B cell (primary cell): ENCODE measurements at places on chromosomes 3 and 15. TPM values are rescaled to one million over a fixed set of nuclear protein-coding genes. Genes with fewer than 3 reads are reported as not detected.

Gene NMB
- total RNA-seq, result 3.0 and 5.0 TPM in 2 replicates

Gene ZMAT3
- total RNA-seq, result 17.5 and 19.5 TPM in 2 replicates

Gene PLA2G4E
- total RNA-seq, result not detected in 2 replicates

Gene ZMYND10
- total RNA-seq, result 1.8 and 3.3 TPM in 2 replicates

DNA sequence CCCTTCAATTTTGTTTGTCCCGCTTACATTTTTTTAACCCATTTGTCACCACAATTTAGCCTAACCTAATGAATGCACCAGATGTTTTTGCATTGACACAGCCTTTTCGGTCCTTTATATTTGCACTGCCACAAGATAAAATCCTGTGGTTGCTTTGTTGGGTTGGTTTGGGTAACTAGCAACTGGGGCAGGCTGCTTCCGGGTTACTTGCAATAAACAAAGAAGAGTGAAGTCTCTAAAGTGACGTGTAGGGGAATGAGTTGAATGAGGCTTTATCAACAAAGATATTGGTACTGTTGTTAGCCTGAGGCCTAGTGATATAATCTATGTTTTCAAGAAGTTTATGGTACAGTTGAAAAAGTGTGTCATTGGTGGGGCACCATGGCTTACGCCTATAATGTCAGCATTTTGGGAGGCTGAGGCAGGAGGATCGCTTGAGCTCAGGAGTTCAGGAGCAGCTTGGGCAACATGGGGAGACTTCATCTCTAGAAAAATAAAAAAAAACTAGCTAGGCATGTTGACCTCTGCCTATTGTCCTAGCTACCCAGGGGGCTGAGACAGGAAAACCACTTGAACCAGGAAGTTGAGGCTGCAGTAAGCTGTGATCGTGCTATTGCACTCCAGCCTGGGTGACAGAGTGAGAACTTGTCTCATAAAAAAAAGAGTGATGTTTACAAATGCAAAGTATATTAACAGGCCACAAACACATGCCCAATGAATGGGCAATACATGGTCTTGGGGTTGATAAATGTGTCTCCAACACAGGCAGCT lies 121.8 kb downstream of the OXSM start:
- no peak for DNase-seq

DNA sequence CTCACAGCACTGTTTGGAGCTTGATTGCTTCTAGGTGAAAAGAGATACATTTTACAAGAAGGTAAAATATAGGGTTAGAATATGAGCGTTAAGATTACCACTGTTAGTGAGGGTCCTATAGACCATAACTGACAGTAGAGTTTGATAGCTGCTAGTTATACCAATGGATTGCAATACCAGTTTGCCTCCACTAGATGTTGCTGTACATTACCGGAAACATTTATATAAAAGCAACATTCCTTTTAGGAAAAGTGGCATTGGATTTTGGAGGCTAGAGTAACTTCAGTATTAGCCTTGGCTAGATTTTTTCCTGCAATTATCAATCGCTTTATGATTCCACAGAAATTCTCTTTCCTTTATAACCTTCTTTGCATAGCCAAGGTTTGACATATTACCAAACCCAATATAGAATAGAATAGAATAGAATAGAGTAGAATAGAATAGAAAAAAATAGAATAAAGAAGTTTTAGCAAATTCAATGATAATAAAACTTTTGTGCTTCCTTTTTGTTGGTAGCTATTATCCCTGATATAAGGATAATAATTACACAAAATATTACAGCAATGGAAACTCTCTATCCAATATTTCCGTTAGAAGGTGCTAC lies 1093.6 kb upstream of the ALCAM start:
- DNase-seq, result peak; percentile 50

DNA sequence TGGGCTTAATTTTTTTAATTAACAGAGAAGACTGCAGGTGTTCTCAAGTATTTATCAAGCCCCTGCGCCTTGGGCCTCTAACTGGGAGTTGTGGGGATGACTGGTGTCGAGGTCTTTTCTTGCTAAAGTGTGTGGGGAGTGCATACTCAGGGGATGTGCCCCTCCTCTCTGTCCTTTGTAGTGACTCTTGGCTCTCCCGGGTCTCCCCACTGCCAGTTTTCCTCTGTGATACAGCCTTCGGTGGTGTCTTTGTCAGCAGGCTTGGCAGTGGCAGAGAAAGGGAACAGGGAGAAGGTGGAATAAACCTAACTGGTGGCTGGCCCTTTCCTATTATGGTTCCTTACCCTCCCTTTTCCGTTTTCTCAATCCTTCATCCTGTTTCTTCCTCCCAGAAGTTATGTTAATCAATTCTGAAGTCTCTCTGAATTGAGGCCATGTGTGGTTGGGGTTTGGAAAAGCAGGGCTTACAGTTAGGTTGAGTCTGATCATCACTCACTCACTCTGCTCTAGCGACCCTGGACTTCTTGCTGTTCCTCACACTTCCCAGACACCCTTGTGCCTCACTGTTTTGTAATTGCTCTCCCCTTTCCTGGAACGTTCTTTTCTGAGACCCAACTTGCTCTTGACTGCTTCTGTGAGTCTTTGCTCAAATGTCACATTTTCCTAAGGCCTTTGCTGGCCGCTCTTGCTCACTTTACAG lies 158.1 kb downstream of the PTPRG start:
- DNase-seq, result no peak

DNA sequence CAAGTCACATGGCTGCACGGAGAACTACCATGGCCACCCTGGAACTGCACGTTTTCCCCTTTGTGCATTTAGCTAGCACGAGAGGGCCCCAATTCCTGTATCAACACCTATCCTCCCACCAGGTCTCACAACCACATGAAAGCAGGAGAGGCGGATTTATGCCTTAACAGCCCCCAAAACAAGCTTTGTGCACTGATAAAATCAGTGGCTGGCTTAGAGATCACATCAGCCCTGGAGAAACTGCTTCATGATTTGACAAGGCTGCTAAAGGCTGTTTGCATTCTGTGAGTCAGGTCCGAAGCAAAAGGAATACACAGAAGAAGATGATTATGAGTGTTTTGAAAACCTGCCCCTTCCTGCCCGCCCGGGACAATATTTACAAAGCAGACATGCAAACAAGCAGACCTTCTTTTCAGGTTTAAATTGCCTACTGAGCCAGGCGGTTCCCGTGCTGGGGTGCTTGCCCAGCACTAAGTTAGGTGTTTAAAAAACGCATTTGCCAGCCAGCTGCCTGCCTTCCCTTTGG lies 25.9 kb downstream of the CEMIP start:
- DNase-seq, result no peak

DNA sequence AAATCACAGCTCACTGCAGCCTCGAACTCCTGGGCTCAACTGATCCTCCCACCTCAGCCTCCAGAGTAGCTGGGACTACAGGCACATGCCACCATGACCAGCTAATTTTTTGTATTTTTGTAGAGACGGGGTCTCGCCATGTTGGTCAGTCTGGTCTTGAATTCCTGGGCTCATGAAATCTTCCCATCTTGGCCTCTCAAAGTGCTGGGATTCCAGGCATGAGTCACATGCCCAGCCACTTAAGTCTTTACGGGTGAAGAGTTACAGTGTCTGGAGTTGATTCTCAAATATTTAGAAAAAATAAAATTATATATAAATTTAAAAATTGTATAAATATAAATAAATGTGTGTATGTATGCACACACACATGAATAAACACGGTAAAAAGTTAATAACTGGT lies 14.5 kb upstream of the KBTBD12 start:
- no peak for DNase-seq

GRCh38 chr3:130341388-130341787 lies 4.1 kb upstream of the COL6A5 start:
- DNase-seq, result no peak

DNA sequence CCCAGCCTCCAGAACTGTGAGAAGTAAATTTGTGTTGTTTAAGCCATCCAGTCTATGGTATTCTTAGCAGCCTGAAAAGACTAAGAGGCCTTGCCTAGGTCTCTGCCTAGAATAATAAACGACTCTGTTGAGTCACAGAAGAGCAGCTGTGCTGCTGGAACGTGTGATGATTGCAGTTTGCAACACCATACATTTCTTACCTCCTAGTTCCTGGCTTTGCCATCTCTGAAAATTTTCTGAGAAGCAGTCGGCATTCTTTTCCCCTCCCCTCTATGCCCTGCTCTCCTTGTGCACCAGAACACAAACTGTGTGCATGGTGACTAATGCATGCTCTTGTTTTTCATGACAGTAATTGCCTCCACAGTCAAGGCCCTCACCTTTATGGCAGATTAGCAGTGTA lies 301.3 kb downstream of the IL20RB start:
- no peak for DNase-seq

GRCh38 chr3:98763076-98763475 lies at the start of gene ST3GAL6:
Gene ST3GAL6 (plus strand): TSS chr3:98763340. CDS start chr3:98768441, 5,101 bp downstream.
- DNase-seq, result no peak

DNA sequence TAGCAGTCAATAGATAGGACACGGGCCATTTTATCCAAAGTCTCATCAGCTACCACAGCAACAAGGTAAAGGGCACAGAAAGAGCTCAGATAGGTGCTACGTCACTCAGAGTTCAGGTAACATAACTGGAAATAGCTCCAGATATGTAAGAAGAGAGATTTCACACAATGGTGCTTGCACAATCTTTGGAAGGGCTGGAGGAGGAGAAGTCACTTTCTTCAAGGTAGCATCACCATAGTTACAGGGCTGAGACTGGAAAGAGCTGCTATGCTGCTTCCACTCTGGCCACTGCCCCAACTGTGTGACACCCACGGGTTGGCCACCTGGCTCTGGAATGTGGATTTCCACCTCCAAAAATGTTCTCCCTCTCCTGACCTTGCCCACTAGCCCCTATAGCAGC lies 448.8 kb upstream of the THBS1 start:
- no peak for DNase-seq

Gene SCAMP5
- 0.24 and 0.59 TPM in 2 replicates for total RNA-seq

DNA sequence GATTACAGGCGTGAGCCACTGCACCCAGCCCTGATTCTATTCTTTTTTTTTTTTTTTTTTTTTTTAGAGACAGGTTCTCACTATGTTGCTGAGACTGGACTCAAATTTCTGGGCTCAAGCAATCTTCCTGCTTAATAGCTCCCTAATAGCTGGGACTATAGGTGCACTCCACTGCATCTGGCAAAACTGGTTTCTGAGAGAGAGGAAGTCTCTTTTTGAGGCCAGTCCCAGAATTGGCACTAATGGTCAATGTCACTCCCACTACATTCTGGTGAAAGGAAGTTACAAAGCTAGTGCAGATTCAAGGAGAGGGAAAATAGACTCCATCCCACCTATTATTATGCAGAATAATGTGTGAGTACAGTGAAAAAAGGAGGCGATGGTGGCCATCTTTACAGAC lies 5.8 kb upstream of the TGFBR2 start:
- DNase-seq, result no peak

DNA sequence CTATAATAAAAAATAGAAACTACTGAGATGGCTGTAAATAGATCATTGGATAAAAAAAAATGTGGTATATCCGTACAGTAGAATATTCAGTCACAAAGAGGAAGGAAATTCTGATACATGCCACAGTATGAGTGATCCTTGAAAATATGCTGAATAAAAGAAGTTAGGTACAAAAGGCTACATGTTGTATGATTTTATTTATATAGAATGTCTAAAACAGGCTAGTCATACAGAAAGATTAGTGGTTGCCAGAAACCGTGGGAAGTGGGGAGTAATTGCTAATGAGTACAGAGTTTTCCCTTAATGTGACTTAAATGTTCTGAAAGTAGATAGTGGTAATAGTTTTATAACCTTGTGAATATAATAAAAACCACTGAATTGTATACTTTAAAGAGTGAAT lies 24.9 kb upstream of the FAH start:
- DNase-seq, result no peak

- no peak for DNase-seq
Observed at GRCh38 chr3:101011136-101011535, 17.9 kb upstream of the ABI3BP start.

Gene PTX3
- 0.36 and 0.37 TPM in 2 replicates for total RNA-seq

- no peak for DNase-seq
Observed at GRCh38 chr3:111285694-111286093, 214.1 kb downstream of the NECTIN3 start.

Gene STARD9
- 20.8 and 23.1 TPM in 2 replicates for total RNA-seq

Gene ZNF80
- total RNA-seq, result 0.27 and 0.42 TPM in 2 replicates

- DNase-seq, result peak; percentile 55
Observed at GRCh38 chr3:46496746-46497555, 825 bp upstream of the RTP3 start.

- no peak for DNase-seq
Observed at GRCh38 chr3:51353131-51353530, 32.0 kb upstream of the MANF start.

- DNase-seq, result no peak
Observed at GRCh38 chr15:23564821-23565394, 566 bp upstream of the MKRN3 start.

Gene ROPN1B
- total RNA-seq, result not detected in 2 replicates

- no peak for DNase-seq
Observed at GRCh38 chr15:56619887-56620286, 113.4 kb downstream of the ZNF280D start.

GRCh38 chr3:79081335-79081734 lies 686.5 kb downstream of the ROBO1 start:
- DNase-seq, result no peak

DNA sequence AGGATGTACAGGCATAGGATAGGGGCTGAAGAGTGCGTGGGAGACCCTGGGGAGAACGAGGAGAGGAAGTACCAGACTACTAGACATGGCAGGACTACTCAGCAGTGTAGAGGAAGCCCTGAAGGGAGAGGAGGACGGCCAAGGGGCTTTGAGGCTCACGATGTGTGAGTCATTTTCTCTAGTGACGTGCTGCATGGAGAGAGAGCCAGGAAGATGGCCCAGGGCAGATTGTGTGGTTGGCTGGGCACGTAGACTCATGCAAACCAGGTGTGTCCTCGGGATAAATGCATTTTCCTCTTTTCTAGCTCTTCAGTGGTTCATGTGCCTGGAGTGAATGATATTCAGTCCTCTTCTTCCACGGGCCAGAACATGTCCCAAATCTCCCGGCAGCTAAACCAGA lies 115.0 kb upstream of the ABHD17C start:
- DNase-seq, result no peak

Gene GNAT1
- total RNA-seq, result not detected in 2 replicates

Gene EFCAB12
- 6.2 and 6.5 TPM in 2 replicates for total RNA-seq

- DNase-seq, result no peak
Observed at GRCh38 chr15:86743283-86743903, 663.7 kb downstream of the AGBL1 start.

GRCh38 chr3:150609988-150610387 lies 6.9 kb downstream of the SELENOT start:
- no peak for DNase-seq

DNA sequence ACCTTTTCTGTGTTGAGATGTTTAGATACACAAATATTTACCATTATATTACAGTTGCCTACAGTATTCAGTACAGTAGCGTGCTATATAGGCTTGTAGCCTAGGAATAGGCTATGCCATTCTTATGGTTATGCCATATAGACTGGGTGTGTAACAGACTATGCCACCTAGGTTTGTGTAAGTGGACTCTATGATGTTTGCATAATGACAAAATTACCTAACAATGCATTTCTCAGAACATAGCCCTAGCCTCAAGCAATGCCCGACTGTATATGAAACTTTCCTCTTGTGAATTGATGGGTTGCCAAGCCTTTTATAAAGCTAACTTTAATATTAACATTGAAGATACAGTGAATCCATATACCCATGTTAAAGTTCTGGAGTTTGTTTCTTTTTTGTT lies 10.3 kb upstream of the PHLDB2 start:
- no peak for DNase-seq

GRCh38 chr3:8581806-8582445 lies 62.7 kb downstream of the SSUH2 start:
- DNase-seq, result no peak
